Fibroblast of the aortic adventitia (primary cell): ENCODE measurements at places on chromosomes 2 and 18. TPM values are rescaled to one million over a fixed set of nuclear protein-coding genes. Genes with fewer than 3 reads are reported as not detected.

TUBA3E gene
- total RNA-seq: not detected in 2 replicates

LONRF2 gene
- total RNA-seq: 1.8 and 2.0 TPM in 2 replicates

FBXO15 gene
- total RNA-seq: 0.27 and 0.49 TPM in 2 replicates

SERPINB10 gene
- total RNA-seq: not detected in 2 replicates

DNA sequence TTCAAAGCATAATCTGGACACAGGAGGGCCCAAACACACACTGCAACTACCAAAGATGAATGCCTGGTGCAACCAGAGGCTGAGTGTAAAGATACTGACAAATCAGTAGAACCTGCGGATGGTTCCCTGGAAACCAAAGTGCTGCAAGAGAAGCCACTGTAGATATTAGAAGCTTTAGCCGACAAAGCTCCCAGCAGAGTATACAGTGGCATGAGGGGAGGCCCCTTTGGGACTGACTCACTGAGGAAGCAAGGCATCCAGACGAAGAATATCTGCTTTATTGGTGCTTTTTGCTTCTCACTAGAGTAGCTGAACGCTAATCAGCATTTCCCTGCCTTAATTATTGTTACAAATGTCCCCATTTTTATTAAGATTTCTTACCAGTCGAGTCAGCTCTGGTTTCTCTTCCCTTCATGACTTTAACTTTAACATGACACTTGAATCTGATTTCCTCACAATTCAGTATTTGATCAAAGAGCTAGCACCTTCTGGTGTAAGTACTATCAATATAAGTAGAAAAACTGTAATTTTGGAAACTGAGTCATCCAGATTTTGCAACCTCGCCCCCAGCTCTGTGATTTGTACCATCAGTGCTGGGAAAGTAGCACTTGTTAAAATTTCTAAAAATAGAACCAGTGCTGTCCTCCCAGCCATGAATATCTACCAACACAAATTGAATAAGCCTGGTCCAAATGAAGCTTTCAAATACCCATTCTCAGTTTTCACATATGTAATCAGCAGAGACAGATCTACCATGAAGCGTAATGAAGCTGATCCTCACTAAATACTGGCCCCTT lies 34.2 kb downstream of the FIGN start:
- no peak for DNase-seq

DNA sequence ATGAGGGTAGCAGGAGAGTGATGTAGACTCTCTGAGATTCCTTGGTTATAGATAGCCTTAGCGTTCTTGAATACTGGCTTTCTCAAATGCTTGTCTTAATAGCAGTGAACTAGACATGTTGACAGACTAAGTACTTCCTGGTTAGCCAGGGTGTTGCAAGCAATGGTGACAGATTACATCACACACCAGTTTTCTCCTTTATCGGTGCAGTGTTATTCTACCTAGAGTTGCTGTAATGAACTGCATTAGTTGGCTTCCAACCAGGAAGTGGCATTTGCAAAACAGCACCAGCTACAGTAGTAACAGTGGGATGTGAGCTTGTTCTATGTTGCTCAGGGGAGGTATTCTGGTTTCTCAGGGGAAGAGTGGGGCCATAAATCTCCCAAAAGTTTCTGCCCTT lies 582.2 kb upstream of the DDX18 start:
- DNase-seq: no peak

DNA sequence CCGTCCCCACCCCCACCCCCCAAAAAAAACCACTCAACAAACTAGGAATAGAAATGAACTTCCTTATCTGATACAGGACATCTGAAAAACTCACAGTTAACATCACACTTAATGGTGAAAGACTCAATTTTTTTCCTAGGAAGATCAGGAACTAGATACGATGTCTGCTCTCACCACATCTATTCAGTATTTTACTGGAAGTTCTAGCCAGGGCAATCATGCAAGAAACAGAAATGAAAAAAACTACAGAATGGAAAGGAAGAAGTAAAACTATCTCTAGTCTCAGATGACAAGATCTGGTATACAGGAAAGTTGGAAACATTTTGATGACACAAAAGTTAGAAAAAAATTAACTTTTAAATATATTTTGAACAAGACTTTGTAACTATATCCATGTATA lies 114.4 kb upstream of the FZD5 start:
- no peak for DNase-seq

DNA sequence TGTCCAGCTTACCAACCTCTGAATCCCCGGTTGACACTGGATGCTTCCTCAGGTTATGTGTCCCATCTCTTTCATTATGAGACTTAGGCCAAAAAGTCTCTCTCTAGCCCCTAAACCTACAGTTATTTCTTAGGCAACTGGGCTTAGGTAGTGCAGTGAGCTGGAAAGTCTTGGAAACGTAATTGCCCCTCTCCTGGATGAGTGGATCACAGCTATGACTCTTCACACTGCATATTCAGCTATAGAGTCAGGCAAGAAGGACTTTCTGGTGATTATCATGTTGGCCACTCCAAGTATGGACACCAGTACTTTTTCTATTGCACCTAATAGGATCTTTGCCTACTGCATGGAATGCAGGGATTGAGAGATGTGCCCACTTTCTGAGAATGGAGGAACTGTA lies 458.3 kb upstream of the CELF4 start:
- no peak for DNase-seq

GRCh38 chr2:178277741-178278197 lies 83.5 kb downstream of the OSBPL6 start:
- DNase-seq: no peak

DNA sequence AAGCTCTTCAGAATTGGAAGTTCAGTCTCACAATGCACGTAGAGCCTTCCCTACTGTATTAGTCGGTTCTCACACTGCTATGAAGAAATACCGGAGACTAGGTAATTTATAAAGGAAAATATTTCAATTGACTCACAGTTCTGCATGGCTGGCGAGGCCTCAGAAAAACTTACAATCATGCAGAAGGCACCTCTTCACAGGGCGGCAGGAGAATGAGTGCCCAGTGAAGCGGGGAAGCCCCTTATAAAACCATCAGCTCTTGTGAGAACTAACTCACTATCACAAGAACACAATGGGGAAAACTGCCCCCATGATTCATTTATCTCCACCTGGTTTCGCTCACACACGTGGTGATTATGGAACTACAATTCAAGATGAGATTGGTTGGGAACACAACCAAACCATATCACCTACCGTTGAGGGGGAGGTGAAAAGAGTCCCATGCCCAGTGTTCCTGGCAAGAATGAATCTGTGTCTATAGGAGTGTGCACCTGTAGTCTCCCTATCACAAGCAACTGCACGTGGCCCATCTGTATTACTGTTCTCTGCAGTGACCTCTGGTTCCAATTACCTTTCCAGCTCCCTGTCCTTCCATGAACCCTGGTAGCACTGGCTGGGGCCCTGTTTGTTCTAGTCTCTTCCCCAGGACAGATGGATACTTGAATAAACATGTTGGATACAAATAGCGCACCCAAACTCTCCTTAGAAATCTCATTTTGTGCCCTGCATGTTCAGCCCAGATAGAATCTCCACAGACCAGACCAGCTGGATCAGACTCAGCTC lies 44.4 kb upstream of the ATL2 start:
- DNase-seq: no peak

- peak; percentile 21 for DNase-seq
These were observed 825 bp downstream of the GRB14 start for GRCh38 chr2:164620457-164620856.

DNA sequence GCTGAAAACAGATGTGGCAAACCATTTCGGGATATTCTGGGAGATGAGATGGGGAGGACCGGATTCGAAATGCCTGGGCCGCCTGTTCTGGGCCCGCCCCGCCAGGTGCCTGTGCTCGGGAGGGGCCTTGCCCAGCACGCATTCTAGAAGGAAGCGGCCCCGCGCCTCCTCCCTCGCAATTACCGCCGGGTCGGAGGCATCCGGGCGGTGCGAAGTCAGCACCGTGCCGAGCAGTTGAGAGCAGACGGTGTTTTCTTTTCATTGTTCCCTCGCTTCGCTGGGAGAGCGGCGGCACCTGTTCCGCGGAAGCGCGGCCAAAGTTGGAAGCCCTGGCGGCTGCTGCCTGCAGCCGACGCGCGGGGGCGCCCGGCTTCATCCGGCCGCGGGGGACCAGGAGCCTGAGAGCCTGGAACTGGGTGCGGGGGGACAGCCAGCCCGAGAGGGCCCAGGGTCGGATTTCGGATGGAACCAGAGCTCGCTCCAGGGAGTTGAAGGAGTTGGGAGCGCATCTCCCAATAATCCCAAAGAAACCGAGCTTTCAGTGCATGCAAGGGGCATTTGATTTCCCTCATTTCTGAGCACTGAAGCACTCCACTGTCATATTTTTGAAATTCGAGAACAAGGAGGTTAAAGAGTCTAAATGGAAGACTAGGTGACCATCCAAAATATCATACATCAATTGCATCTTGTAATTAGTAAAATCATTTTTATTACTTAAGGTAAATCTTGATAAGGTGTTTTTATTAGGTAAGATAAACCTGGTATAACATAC lies 241.8 kb upstream of the RAB12 start:
- no peak for DNase-seq

DNA sequence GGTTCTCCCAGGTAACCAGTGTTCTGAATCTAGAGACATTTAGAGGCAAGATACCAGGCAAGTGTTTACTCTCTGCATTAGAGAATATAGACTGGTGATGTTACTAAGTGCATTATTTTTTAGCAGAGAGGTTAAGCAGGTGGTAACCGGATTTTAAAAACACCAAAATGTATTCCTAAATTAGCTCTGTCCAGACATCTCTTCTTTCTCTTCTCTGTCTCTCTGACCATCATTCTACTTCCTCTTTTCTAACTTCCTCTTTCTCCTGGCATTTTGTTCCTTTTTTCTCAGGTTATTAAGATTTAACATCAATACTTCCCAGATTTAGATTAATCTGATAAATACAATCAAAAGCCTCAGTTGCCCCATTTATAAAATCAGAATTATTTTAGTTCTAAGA lies 31.7 kb upstream of the DYNC1I2 start:
- DNase-seq: no peak

DNA sequence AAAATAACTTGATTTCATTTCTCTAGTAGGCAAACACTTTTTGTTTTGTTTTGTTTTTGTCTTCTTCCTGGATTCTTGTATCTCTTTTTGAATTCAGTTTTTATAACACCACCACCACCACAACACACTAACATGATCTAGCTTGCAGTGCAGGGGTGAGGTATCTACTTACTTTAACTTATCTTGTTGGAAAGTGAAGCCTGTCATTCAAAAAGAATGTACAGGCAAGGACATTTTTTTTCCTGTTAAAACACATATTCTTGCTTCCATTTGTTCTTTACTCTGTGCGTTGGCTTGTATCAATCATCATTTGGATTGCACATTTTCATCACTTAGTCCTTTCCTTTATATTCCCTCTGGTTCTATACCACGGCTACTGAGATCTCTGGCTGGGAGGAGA lies 824.2 kb downstream of the PLCL1 start:
- DNase-seq: no peak

DNA sequence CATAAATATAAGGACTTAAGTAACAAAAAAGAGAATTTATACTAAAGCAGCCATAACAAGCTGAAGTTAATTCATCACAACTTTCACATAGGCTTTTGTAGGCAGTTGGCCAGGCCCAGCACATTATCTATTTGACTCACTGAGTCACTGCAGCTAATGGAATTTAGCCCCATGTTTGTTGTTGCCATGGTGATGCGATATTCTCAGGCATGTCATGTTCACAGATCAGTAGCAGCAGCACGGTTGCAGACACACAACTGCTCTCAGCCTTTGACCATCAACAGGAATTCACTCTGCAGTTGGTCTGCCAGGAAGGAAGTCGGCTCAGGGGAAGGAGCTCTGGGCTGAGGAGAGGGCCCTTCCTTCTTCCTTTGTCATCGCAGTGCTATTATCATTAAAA lies 639.8 kb downstream of the TMEM182 start:
- no peak for DNase-seq

DNA sequence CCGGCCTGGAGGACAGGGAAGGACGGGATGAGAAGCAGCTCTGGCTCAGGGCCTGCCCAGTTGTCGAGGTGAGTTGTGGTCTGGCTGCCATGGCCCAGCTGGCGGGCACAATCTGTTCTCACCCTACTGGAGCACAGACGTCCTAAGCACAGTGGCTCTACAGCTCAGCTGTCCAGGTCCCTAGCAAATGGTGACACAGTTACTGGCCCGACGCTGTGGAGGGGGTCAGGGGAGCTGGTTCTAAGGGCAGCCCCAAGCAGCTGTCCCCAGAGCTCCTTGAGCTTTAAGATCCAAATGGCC lies 32.9 kb downstream of the KCNK3 start:
- no peak for DNase-seq

DNA sequence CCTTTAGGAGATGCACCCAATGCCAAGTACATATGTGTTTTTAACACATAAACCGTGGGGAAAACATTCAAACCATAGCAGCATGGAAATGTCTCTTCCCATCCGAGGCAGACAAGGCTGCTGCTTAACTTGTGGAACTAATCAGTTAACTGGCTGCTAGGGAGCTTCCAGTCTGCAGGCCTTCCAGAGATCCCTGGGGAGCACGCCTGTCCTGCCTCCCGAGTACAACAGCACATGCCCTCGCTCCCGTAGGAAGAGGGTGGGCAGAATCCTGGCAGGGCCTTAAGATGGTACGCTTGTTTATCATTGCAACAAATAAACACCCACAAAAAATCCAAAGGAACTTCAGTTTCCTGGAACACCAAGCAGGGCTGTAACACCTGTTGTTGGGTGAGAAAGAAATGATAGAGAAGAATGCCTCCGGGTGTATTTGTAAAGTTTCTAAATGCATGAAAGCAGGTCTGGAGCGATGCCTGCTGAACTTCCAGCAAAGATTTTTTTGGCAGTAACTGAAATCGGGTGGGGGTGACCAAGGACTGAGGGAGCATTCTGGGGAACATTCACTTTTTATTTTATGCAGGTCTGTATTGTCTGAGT lies 56.2 kb downstream of the EDAR start:
- no peak for DNase-seq

DNA sequence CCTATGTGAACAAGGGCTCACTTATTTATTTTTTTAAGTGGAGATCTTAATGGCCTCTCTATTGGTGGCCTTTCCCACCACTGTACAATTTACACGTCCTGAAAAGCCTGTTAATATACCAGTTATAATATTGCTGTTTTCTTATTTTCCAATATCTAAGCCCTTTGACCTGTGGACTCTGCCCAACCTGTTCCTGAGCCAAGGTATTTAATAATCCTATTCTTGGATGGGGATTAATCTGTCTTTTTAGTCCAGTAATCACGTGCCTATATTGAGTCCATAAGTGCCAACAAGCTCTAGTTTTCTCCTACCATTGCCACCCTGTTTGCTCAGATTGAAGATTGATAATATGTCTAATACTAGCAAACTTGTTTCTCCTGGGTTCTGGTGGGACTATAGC lies 42.7 kb downstream of the MBD5 start:
- no peak for DNase-seq

DNA sequence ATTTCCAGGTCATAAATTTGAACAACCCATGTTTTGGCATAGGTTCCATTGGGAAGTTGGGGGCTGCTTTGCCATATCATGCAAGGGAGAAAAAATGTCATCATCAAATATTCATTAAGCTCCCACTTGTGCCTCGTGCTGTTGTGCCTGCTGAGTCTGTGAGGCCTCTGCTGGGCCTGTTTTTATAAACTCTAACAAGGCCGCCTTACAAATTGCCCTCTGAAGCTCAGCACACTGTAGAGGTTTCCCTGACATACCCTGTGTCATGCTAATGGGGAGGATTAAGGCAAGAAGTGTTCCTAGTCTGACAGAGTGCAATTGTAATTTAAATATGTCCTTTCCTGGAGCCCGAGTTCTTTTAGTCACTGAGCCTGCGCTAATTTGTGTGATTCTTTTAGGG lies 17.6 kb downstream of the OSBPL6 start:
- DNase-seq: no peak
